T follicular helper cell (primary cell): ENCODE measurements at places on chromosomes 13 and 19.

DNA sequence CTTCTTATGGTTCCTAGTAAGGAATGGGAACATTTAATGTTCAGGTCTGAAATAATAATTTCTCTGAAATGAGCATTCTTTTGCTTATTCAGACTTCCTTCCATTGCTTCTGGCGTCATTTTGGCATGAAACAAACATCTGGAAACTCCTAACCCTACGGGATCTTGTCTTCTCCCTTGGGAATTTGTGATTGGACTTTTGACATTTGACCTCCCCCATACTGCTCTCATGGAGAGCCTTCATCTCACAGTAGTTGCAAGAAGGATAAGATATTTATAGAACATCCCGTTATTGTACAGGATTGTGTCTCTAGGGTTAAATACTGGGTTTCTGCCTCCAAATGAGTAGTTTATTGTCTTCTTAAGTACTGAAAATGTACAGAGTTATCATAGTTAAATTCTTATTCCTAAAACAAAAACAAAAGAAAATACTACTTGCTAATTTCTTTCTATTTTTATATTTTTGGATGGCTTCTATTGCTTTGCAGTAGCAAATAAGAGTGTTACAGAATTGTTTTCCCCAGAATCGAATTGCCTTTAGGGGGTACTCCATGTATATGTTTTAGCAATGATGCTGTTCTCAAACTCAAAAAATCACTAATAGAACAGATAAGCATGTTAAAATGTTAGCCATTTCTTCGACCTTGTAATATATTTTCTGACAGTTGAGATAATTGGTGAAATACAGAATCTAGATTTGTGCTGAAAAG, 366.8 kb downstream of the DLEU7 start:
- DNase-seq = no peak

- DNase-seq = no peak
Measured at GRCh38 chr19:37403403-37403802, 32.5 kb downstream of the ZNF527 start.

DNA sequence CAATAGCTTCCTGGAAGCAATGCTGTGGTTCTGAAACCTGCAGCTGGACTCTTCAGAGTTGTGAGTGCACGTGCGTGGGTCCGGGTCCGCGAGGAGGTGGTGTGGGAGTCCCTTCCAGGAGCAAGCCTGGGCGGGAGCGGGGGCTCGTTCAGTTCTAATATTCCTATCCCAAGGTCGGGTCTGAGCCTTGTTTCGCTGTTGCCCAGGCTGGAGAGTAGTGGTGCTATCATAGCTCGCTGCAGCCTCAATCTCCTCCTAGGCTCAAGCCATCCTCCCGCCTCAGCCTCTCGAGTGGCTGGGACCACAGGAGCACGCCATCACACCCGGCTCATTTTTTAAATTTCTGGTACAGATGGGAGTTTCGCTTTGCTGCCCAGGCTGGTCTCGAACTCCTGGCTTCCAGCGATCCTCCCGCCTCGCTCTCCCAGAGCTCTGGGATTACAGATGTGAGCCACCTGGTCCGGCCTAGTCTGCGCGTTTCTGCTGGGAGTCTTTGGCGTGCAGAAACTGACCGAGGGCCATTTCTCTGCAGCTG, 625 bp downstream of the ZFP82 start:
- no peak for DNase-seq

- no peak for DNase-seq
Measured at GRCh38 chr13:26989261-26989956, 182.2 kb downstream of the USP12 start.

GRCh38 chr19:46954993-46955812, 64.4 kb upstream of the NPAS1 start:
- peak; percentile 28 for DNase-seq

- DNase-seq = no peak
Measured at GRCh38 chr13:111228262-111229144, 91.9 kb upstream of the TEX29 start.

DNA sequence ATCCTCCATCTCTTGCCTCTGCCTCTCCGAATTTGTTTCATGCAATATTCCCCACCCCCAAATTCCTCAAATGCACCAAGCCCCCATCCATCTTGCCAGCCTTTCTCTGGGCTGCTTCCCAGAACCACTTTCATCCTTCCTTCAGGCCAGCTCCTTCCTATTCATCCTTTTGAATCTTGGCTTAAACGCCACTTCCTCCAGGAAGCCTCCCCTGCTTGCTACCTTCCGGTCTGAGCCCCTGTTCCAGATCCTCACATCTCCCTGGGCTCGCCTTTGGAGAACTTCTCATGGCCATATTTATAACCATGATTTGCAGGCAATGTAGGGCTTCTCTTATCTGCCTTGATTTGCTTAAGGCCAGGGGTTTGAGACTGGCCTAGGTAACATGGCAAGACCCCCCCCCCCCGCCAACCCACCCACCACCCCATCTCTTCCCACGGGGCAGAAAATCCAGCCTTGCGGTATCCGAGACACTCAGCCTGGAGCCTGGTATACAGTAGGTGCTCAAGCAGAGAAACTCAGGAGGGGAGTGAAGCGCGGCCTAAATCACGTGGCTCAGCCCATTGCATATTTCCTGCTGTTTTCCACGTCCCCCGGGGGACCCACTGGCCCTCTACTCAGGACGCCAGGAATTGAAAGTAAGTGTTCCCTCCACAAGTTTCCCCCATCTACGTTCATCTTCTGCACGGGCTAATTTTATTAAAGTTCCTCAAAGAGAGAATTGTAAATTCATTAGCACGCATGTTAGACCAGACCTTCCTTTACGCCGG, 151.9 kb downstream of the PTPRS start:
- no peak for DNase-seq

DNA sequence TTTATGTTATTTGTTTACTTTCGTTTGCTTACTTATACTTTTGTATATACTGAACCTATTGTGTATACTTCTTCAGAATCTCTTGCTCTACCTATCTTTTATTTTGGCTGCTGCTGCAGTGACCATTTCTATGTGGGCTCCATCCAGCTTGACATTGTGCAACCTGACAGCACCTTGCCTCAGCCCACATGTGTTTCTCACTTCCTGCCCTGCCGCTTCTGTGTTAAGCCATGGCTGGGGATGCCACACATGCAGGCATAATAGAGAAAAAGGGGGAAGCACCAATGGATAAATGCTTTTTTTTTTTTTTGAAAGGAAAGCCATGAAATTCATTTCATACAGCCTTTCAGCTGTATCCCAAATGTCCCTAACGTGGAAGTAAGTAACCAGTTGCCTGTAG, 147.6 kb downstream of the RBM26 start:
- DNase-seq = no peak

DNA sequence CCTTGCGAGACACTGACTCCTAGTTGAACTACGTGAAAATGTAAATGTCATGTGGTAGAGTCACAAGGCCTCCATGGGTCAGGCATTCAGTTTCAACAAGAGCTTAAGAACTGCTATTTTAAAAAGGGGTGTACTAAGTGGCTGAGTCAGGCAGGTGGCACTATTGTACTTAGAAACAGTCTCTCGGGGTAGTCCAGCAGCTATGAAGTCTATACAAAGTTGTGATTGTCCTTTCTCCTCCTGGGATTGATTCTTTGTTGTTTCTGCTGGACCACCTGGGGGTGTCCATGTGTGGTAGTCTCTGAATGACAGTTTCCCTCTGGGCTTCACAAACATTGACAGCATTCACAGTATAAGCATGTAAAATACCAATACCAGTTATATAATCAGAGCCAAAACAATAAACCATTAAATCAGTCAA, 33.0 kb downstream of the UGGT2 start:
- no peak for DNase-seq

DNA sequence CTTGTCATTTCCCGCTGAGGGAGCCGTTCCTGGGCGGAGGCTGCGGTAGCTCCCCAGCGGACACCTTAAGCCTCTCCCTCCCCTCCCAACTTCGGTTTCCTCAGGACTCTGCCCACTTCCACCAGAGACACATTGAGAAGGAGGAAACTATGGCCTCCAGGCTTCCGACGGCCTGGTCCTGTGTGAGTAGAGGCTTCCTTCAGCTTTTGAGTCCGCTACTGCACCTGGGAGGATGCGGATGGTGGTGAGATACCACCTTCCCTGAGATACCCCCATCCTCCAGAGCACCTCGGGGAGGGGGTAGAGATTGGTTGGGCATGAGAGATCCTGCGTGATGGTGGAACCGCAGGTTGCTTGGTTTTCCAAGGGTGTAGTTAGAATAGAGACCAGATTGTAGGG, 955 bp downstream of the ZNF274 start:
- no peak for DNase-seq

GRCh38 chr13:78562237-78562889, 41.0 kb downstream of the POU4F1 start:
- no peak for DNase-seq
